ENCODE measurements at places on chromosomes 16 and 17.

GRCh38 chr17:47208744-47209488, at the start of gene MYL4:
TSS of gene MYL4 (plus strand) at chr17:47209348. CDS start at chr17:47209423, 75 bp downstream.
- no peak for DNase-seq

DNA sequence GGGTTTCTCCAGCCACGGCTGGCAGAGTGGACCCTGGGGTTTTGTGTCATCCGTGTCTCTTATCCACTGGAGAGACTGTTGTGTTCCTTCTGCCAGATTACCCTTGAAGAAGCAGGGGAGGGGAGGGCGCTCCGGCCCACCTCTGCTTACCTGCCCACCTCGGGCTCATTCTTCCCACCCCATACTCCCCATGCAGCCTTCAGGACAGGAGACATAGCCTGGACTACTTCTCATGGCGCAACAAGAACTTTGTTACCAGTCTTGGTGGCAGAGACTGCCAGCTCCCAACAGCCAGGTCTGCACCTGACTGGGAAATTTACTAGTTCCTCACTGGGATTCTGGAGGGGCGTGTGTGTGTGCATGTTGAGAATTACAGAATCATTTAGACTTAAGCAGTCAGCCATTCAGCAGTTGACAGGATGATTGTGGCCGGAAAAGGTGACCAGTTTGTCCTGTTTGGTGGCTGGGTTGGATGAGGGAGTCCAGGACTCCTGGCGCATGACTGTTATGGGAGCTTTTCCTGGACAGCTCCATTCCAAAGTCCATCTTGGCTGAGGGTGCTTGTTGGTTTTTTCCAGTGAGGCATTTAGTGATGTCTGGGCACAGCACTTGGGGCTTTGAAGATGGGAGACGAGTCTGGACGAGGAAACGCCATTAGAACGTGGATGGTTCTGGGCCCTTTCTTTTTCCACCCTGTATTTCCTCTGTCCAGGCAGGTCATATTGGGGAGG, 8.7 kb downstream of the GSE1 start:
- no peak for DNase-seq

DNA sequence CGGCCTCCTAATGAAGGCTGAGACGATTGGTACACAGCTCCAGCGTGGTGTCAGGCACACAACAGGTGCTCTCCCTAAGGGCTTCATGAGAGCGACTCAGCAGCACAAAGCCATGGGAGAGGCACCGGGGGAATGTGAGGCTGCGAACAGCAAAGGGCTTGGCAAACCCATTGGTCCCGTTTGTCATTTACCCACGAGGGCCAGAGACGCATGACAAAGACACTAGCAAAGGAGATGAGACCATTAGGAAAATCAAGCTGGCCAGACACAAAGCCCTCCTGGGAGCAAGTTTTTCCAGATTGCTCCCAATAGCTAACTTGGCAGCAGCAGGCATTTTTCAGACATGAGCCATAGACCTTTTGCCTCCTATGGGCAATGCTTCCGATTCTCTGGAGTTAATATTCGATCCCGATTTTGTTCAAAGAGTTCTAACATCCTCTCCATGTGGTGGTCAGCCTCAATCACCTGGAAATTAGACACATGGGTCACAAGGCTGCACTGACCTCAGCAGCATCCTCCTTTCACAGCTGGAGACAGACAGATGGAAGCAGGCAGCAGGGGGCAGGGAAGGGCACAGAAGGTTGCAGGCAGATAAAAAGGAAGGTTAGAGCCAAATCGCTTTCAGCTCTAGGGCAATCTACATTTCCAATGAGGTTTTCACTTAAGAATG, 38.2 kb downstream of the TK2 start:
- DNase-seq: peak; percentile 55

- no peak for DNase-seq
Measured at GRCh38 chr17:9566067-9566466, 9.6 kb downstream of the STX8 start.

- DNase-seq: no peak
Measured at GRCh38 chr16:88570691-88571092, 489 bp downstream of the ZC3H18 start.

- no peak for DNase-seq
Measured at GRCh38 chr16:65981057-65981456, 385.4 kb upstream of the CDH5 start.

- no peak for DNase-seq
Measured at GRCh38 chr16:81440888-81441761, 3.5 kb upstream of the CMIP start.

DNA sequence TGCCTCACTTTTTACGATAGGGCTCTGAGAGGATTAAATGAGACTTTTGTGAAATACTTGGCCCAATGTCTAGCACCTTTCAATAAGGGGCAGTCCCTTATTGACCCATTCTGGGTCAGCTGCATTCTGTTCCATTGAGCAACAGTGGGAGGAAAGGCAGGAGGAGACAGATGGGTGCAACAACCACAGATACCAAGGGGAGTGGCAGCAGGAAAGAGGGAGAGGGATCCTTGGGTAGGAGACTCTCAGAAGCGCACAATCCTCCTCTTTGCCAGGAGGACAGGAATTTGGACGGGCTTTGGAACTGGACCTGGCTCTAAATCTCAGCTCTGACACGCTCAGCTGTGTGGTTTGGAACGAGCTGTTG, 3.5 kb downstream of the PIPOX start:
- no peak for DNase-seq

- DNase-seq: no peak
Measured at GRCh38 chr17:30580916-30581315, 103.7 kb downstream of the GOSR1 start.

DNA sequence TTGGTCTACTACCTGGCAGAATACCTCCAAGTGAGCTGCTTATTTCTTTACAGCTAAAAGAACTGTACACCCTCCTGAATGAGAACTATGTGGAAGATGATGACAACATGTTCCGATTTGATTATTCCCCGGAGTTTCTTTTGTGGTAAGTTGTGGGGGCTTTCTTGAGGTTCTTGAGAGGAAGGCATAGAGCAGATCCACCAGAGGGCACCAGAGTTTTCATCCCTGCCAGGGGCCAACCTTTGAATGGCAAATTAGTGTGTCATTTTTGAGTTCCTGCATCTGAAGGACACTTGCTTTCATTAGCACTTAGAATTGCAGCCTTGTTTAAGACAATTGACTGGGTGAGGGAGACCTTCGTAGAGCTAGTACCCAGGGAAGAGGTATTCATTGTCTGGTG, 35.0 kb downstream of the NMT1 start:
- peak; percentile 60 for DNase-seq

DNA sequence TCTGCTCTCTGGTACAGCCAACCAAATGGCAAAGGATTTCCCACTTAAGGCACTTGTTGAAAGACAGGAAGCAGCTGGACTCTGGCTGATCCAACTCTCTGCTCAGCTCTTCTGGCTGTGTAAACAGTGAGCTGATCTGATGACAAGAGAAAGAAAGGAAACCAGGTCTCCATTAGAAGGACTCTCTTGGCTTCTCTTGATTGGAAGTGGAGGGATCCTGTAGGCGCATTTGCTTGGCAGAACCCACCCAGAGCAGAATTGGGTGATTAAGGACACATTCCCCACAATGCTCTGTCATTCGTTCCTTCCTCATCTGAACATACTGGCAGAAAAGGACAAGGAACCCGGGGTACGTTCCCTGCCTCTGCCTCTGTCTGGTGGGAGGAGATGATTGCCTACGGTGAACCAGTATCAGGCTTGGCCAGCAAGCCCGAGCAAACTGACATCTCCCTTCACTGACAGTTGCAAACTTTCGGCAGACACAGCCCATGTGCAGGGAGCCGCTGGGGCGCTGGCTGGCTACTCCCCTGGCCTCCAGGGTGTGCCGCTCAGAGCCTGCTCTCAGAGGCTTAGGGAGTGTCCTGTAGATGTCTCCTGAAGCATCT, 29.1 kb downstream of the LDHD start:
- DNase-seq: no peak

- no peak for DNase-seq
Measured at GRCh38 chr17:8949061-8949661, 16.3 kb downstream of the PIK3R5 start.

- DNase-seq: no peak
Measured at GRCh38 chr17:13592427-13592826, 9.3 kb downstream of the HS3ST3A1 start.

DNA sequence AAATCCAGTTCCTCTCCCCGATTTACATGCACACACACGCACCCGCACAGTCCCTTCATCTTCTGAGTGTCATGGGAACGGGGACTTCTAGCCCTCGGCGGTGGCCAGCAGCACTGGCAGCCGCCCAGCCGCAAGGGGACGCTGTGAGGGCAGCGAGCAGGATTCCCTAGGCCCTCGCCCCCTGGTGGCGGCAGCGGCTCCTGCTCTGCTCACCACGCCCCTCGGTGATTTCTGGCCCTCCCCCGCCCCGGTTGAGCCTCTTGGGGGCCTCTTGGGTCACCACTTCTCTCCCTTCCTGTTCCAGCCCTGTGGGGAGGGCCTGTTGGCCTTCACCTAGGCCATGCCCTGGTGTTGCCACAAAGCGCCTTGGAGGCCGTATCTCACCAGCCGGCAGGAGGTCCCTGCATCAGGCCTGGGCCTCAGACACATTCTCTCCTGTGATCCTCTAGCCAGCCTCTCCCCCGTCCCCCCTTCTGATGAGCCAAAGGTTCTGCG, 75.2 kb upstream of the KSR1 start:
- peak; percentile 85 for DNase-seq

DNA sequence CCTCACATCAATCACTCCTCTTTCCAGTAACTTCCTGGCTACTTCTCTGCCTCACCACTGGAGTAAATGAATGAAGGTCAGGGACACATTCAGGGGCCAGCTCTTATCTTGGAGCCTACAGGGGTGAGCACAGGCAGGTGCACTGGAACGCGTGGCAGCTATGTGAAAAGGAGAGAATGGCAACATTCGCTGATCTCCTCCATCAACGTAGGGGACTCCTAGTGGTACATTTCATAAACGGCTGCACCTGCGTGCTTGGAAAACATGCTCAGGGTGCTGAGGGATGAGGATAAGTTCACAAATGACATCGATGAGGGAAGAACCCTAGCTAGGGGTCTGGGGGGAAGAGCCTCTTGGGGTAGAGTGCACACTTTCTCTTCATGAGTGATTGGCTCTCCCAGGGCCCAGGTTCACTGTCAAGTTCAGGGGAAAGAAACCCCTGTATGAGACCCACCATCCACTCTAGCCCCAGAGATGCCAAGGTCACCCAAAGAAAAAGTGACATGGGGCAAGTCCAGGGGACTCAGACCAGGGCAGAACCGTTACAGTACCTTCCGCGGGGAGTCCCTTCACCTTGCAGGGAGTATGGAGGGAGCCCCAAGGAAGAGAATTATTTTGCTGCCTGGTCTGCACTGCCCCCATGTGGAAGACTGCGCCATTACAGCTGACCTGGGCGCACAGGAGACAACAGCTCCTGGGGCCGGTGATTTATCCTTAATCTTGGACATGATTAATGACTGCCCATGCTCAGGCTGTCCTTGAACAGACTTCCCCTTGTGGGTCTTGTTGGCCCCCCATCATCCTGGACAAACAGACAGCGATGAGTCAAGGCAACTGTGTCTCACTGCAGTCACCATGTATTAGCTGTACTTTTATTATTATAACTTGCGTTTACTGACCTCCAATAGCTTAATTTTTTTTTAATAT, 30.1 kb downstream of the VAC14 start:
- DNase-seq: peak; percentile 56

- peak; percentile 52 for DNase-seq
Measured at GRCh38 chr17:82350182-82351030, 8.6 kb upstream of the TEX19 start.

GRCh38 chr16:89357055-89357816, 133.1 kb downstream of the ANKRD11 start:
- no peak for DNase-seq

DNA sequence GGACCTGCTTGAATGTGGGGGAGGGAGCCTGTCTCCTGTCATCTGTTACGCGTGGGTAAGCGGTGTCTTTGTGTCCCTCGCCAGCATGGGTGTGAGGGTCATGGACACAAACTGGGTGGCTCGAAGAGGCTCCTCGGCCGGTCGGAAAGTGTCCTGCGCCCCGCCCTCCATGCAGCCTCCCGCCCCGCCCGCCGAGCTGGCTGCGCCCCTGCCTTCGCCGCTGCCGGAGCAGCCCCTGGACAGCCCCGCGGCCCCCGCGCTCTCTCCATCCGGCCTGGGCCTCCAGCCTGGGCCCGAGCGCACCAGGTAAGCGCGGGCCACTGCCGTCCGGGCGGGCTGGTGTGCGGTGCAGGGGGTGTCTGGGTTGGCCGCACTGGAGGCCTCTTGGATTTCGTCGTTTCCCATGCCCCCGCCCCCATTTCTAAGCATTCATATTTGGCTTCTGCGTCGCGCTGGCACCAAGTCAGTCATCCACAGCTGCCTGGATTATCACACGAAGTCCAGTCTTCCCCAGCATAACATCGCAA, 43.8 kb downstream of the ELAC2 start:
- DNase-seq: no peak
